ENCODE measurements at places on chromosomes 5 and 9. TPM values are rescaled to one million over a fixed set of nuclear protein-coding genes. Genes with fewer than 3 reads are reported as not detected.
A peak's percentile ranks its signal among the peaks of the same experiment; 100 is the strongest.

Gene GAPT
- total RNA-seq, result not detected

DNA sequence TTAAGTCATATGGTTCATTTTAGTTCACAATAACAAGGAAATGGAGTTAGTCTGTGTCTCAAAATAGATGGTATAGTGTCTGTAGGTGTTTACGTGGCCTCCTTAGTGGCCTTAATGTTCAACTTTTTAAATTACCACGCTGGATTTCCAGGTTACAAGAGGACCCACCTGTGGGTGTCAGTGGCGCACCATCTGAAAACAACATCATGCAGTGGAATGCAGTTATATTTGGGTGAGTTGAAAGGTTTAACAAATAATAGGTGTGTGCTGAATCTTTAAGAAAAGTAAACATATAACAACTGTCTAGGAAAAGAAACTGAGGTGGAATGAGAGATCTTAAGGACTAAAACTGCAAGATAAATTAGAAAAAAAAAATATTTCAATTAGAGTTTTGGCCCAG, 2.9 kb downstream of the UBE2B start:
- H3K27me3 ChIP-seq, result no peaks in the 10 kb centered on the region
- H3K4me1 ChIP-seq, result peaks cover 34% of the 10 kb centered on the region

Gene SLC12A7
- total RNA-seq, result 7.4 TPM

DNA sequence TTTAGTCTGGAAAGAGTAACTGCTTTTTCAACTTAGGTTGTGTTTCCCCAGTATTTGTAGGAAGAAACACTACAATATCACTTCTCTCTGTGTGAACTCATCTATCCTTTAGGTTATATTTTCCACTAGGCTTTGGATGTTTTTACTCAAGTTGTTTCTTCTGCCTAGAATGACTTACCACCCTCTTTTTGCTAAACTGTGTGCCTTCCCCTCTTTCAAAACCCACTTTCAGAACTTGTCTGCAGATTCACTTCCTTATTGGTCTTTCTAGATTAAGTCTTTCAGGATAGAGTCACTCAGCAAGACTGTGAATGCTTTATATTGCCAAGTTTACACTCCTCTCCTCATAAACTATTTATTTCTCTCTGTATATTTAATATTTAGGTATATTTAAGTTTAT, 14.2 kb upstream of the CAST start:
- H3K4me3 ChIP-seq, result no peak overlapping the region
- no peaks in the 10 kb centered on the region for H3K27me3 ChIP-seq
- no peak for DNase-seq
- no peak overlapping the region for H3K27ac ChIP-seq
- H3K36me3 ChIP-seq, result no peaks in the 10 kb centered on the region

Gene OBP2B
- total RNA-seq, result not detected

DNA sequence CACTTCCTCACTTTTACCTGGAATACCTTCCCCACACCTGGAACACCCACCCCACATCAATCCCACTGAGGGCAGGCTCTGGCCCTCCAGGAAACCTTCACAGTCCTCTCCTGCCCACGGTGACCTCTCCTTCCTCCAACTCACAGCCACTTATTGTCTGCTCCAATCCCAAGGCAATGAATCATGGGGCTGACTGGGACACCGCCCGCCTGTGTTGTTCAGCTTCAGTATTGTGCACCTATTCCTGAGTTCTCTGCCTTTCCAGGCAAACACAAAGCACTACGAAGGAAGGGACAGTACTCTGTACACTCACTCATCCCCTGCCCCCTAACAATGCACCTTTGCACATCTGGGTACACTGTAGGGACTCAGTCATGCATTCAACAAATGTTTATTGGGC, 7.3 kb downstream of the PCDH1 start:
- H3K27me3 ChIP-seq, result peaks cover 56% of the 10 kb centered on the region
- DNase-seq, result no peak
- H3K4me3 ChIP-seq, result no peak overlapping the region
- H3K27ac ChIP-seq, result no peak overlapping the region
- H3K36me3 ChIP-seq, result no peaks in the 10 kb centered on the region

- H3K27ac ChIP-seq, result no peak overlapping the region
- DNase-seq, result no peak
- H3K4me3 ChIP-seq, result no peak overlapping the region
- H3K27me3 ChIP-seq, result no peaks in the 10 kb centered on the region
These were observed 1114.7 kb downstream of the PTPRD start for GRCh38 chr9:9498128-9498527.

GRCh38 chr5:83608122-83608521, 112.5 kb downstream of the HAPLN1 start:
- no peak overlapping the region for H3K27ac ChIP-seq
- H3K27me3 ChIP-seq, result no peaks in the 10 kb centered on the region
- peak; percentile 15 for DNase-seq

GRCh38 chr5:54844905-54845566, 140.4 kb downstream of the ESM1 start:
- no peak overlapping the region for H3K4me3 ChIP-seq
- no peak overlapping the region for H3K27ac ChIP-seq
- peak; percentile 8 for DNase-seq
- H3K27me3 ChIP-seq, result no peaks in the 10 kb centered on the region
